Tongue (tissue), 3 donors: ENCODE measurements at places on chromosomes 13 and 19. TPM values are rescaled to one million over a fixed set of nuclear protein-coding genes. Genes with fewer than 3 reads are reported as not detected.

FPR1 gene
- total RNA-seq = 1.8 TPM

RDH8 gene
- total RNA-seq = not detected

DACH1 gene
- total RNA-seq = 11.0 TPM

S1PR5 gene
- total RNA-seq = 2.7 TPM

MUC16 gene
- total RNA-seq = 1.1 TPM

GSX1 gene
- total RNA-seq = not detected
